ENCODE measurements at places on chromosomes 16 and 17.

GRCh38 chr17:1087381-1088241 is 90.7 kb downstream of the TIMM22 start:
- DNase-seq = no peak

DNA sequence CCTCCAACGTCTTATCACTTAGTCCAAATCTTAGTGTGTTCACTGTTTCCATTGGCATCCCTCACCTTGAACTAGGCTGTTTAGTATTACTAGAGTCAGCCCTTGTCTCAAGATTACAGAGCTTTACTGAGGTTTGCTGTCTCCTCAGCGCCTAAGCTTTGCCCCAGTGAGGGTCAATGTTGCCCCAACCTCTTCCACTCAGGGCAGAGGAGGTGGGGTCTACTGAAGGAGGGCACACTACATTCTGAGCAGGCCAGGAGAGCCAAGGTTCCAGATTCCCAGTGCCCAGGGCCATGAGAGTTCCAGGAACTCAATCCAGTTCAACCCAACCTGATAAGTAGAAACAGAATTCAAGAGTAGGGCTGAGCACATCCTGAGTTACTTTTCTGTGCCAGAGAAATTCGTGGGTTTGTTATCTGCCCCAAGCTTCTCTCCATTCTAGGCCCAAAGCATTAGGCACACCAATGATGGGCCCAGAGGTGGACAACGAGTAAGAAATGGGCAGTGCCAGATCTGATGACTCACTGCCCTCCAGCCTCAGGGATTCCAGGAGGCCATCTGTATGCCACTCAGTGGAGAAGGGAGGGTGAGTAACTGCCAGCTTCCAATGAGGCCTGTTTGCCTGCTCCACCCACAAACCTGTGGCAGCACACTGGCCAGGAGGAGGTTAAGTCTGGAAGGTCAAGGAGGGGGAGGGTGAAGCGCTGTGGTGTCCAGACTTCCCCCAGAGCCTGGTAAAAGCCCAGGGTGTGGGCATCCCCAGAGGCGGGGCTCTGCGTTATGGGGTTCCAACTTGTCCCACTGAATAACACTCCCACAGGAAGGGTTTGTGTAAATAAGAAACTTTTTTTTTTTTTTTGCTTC is 8.2 kb downstream of the TUBG2 start:
- DNase-seq = no peak

- no peak for DNase-seq
Observed at GRCh38 chr16:75099738-75100602, 16.6 kb downstream of the LDHD start.

- DNase-seq = no peak
Observed at GRCh38 chr16:3740934-3741333, 23.6 kb upstream of the TRAP1 start.

DNA sequence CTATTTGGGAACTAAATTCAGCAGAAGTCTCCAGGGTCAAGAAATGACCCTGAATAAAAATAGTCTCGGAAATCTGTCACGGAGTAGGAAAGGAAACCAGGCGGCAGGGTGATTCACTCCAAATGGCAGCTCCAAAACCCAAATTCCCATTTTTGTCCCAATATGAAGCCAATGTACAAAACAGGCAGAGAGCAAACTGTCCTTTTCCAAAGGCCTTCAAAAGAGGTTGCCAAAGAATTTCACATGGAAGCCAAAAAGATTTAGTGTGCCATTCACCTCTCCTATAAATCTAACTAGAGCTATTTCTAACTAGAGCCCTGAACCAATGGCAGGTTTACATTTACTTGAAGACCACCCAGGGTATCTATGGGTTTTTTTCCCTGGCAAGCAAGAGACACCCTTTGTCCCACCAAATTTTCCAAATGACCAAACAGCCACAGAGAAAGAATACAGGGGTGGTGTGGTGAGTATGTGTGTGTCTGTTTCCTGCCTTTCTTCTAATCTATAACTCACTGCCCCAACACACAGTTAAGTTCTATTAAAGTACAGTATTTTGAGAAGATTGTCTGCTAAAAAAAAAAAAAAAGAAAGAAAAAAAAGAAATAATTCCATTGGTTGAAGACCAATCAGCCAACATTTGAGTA is 6.8 kb downstream of the MYO1D start:
- no peak for DNase-seq

GRCh38 chr17:28841901-28842281 is 699 bp downstream of the FAM222B start:
- no peak for DNase-seq

DNA sequence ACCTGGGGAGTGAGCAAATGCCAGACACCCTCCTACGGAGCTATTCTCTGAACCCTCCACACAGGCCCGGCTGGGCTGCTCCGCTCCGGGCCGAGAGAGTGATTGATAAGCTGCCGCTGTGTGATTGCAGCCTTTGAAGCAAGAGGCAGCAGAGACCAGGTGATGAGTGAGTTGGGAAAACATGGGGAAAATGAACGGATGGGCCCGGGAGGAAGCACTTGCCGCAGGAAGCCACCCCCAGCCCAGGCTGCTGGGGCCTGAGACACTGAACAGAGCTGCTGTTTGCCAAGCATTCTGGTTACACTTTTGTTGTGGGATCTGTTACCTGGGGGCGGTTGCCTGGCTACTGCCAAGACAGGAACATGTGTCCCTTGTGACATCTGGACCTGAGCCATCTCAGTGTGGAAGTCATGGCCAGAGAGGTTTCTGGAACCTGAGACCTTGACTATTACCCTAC is 46.4 kb upstream of the KLHDC4 start:
- DNase-seq = no peak

GRCh38 chr16:79092846-79093245 is 507.7 kb downstream of the MAF start:
- no peak for DNase-seq

GRCh38 chr17:14198013-14198412 is 38.6 kb downstream of the CDRT15 start:
- DNase-seq = no peak

DNA sequence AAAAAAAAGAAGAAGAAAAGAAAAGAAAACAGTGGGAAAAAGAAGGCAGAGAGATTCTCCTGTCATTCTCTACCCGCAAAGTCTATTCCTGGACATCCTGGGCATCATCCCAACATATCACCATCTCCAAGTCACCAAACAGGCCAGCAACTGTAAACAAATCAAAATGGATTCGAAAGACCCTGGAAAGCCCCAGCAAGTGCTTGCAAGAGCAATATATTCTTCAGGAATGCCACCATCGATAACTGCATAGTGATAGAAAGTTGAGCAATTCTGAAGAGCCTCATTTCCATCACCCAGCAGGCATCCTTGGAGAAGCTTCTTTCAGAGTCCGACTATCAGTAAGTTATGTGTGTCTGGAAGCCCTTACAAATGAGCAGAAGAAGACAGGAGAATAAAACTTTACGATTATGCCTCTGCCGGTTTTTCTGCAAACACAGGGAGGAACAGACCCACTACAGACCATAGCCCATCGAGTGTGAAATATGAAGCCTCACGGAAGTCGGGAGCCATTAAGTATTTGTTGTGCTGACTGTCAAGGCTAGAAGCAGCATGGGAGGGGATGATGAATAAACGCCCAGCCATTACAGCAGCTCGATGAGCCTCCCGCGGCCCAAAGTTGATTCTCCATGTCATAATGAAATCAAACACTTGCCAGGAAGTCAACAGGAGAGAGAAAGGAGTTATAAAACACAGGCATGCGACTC is 64.5 kb upstream of the SEC14L1 start:
- DNase-seq = no peak

DNA sequence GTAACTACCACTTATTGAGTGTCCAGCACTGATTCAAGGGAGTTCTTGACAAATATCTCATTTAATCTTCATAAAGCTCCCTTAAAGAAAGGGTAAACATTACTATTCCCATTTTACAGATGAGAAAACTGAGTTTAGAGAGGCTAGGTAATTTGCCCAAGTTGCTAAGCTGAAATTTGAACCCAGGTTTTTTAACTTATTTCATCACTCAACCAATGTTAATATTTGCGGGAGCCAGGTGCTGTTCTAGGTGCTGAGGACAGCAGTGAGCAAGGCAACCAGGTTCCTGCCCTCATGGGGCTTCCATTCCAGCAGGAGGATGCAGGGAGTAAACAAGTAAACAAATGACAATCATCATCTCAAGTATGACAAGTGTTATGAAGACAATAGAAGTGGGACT is 104.0 kb upstream of the LHX1 start:
- DNase-seq = no peak

- DNase-seq = no peak
Observed at GRCh38 chr17:56502120-56502654, 91.3 kb upstream of the NOG start.

All from activated B cell treated with CpG ODN at 0.5 μM for 24 hours (primary cell).